ENCODE measurements at places on chromosomes 1 and 21. TPM values are rescaled to one million over a fixed set of nuclear protein-coding genes. Genes with fewer than 3 reads are reported as not detected.

DNA sequence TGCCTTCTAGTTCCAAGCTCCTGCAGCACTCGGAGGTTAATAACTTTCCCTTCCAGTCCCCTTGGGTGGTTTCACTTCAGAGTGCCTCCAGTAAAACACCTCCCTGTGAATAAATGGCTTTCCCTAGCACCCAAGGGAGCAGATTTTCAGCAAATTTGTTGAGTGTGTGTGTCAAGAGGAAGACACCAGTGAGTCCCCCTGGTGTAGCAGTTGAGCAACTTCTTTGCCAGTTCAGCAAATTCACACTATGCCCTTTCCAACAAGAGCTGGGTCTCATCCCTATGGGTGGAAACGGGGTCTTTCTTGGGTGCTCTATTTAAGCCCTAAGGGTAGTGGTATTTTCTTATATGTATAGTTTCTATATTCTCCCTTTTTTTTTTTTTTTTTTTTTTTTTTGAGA is 806 bp upstream of the AADACL4 start:
- no peak for DNase-seq

DNA sequence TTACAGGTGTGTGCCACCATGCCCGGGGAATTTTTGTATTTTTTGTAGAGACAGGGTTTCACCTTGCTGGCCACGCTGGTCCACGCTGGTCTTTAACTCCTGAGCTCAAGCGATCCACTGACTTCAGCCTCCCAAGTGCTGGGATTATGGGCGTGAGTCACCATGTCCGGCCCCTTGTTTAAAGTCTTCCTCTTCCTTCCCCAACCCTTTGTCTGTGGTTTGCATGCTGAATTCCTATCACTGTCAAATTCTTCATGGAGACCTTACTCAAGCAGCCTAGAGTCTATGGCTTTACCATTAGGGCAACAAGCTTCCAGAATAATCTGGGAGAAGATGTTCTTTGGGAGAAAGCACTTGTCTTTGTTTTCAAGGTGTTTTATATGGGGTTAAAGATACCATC is 34.7 kb downstream of the B3GALT5 start:
- peak; percentile 79 for DNase-seq

- no peak for DNase-seq
Observed at GRCh38 chr1:76503100-76503499, 364.2 kb upstream of the ST6GALNAC5 start.

GRCh38 chr1:23598424-23598823 is 39.1 kb upstream of the ID3 start:
- no peak for DNase-seq

DNA sequence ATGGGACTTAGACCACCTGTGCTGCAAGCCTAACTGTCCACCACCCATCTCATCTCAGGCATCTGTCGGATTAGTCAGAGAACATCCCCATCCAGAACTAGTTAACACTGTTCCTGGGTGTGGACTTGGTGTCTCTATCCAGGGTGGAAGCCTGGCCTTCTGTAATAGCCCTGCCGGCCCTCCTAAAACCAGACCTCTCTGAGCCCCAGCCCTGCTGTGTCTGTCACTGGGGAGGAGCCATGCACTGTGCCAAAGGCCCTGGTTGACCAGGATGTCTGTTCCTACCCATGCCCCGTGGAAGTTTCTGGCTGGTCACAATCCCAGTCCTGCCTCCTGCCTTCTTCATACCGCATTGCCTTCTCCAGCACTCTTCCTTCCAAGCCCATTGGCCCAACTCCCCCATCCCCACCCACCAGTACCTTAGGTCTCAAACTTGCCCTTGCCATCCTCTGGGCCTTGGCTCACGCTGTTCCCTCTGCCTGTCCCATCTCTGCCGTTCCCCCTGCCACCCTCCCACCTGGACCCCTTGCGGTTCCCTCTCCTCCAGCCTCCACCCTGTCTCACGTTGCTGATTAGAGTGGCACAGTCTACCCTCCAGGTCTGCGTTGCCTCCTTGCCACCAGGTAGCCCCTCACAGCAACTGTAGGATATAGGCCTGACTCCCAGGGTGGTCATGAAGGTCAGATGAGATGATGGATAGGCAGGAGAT is 105.6 kb downstream of the EPHB2 start:
- DNase-seq: no peak

DNA sequence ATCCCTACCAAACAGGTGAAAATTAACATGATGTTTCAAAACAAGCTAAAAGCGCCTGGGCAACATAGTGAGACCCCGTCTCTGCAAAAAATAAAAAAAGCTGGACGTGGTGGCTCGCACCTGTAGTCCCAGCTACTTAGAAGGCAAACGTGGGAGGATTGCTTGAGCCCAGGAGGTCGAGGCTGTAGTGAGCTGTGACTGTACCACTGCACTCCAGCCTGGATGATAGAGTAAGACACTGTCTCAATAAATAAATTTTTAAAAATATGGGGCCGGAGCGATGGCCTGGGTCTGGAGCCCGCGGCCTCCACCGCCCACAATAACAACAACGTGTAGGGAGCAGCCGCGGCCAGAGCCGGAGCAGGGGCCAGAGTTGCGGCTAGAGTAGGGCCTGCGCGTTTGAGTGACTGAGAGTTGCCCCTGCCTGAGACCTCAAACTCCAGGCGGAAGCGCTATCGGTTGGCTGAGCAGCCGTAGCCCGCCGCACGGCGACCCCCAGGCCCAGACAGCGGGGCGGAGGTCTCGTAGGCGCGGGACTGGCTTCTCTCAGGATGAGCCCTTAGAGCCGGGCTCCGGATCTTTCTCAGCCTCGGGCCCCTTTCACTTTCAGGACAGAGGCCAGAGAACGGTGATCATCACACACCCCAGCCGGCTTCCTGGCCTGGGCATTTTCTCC is 41.4 kb downstream of the ZMYM1 start:
- DNase-seq: no peak

DNA sequence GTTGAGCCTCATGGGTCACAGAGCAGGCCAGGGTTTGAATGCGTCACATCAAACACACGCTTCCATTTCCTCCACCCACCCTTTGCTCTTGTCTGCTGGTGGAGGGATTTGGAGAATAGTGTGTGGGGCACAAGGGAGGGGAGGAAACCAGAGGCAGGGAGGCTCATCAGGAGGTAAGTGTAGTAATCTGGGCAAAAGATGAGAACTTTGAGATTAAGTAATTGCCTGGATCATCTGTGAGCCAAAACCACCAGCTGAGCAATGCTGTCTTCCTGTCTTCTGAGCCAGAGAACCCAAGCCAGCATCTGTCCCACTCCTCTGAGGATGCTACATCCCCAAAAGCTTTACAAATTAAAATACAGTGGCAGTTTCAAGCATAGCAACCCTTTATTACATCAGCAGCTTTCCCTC is 45.2 kb downstream of the C8B start:
- no peak for DNase-seq

- DNase-seq: peak; percentile 10
Observed at GRCh38 chr1:168110896-168111545, 25.7 kb downstream of the GPR161 start.

TNFRSF9 gene
- total RNA-seq: 0.04 TPM

STIL gene
- total RNA-seq: 26.2 TPM

GGPS1 gene
- 9.3 TPM for total RNA-seq

SPATA21 gene
- total RNA-seq: not detected

ESRRG gene
- 1.7 TPM for total RNA-seq

All from PC-3 (cell line).